ENCODE measurements at places on chromosomes 5 and 9.

GRCh38 chr9:99885747-99886146 is 20.7 kb upstream of the STX17 start:
- DNase-seq: no peak

GRCh38 chr9:91848146-91848545 is 101.9 kb downstream of the ROR2 start:
- DNase-seq: no peak

- no peak for DNase-seq
Measured at GRCh38 chr5:17838469-17838868, 204.2 kb downstream of the TAF11L14 start.

DNA sequence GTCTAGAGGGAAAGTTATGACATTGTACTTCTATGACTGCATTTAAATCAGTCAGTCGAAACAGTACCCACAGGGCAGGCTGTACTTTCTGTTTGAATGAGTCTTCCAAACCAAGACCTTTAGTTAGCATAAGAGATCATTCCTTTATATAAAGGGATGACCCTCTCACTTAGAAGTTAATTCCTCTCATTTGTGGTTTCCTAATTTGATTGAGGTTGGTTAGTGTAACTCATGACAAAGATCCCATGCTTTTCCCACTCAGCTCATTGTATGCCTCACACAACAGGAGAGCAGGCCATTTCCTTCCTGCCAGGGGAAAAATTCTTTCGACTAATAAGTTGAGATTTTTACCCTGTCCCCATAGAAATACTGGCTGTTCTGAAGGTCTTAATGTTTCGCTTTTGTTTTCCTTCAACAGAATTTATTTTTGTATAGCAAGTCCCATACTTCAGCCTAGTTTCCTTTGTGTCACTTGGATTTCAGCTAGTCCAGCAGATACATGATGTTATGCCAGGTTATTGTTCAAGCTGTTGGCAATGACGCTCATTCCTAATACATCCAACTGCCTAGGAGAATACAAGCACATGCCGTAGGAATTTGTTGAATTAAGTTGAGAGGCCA is 500.7 kb downstream of the SPATA31D1 start:
- DNase-seq: no peak

DNA sequence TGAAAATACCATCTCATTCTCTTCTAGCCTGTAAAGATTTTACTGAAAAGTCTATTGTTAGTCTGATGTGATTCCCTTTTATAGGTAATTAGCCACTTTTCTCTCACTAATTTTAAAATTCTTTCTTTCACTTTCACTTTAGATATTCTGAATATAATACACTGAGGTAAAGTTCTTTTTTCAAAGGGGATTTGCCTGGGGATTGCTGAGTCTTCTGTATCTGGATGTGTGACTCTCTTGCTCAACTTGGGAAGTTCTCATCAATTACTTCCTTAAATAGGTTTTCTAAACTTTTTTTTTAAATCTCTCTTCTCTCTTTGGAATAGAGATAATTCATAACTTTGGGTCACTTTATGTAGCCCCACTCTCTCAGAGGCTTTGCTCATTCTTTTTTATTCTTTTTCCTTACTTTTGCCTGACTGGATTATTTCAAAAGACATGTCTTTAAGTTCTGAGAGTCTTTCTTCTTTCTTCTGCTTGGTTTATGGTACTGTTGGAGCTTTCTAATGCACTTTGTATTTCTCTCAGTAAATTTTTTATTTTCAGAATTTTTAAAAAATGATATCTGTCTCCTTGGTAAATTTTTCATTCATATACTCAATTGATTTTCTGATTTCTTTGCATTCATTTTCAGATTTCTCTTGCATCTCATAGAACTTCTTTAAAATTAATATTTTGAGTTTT is 55.9 kb upstream of the IL12B start:
- no peak for DNase-seq

GRCh38 chr5:60980511-60980910 is 35.5 kb downstream of the NDUFAF2 start:
- no peak for DNase-seq

- no peak for DNase-seq
Measured at GRCh38 chr9:63859475-63860215, 1425.4 kb downstream of the FOXD4L5 start.

DNA sequence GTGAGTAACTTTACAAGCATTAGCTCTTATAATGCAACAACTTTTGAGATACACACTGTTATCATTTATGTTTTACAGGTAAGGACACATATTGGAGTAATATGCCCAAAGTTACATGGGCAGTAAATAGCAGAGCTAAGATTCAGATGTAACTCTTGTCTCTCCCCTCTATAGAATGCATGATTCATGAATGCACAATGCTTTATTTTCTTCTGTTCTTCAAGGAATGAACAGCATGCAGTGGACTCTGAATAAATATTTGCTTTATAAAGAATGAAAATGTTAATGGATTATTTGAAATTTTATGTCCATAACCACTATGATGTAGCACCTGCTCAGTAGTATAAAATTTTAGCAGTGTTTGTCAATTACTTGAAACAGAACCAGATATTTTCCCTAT is 629.5 kb downstream of the KCTD16 start:
- no peak for DNase-seq

DNA sequence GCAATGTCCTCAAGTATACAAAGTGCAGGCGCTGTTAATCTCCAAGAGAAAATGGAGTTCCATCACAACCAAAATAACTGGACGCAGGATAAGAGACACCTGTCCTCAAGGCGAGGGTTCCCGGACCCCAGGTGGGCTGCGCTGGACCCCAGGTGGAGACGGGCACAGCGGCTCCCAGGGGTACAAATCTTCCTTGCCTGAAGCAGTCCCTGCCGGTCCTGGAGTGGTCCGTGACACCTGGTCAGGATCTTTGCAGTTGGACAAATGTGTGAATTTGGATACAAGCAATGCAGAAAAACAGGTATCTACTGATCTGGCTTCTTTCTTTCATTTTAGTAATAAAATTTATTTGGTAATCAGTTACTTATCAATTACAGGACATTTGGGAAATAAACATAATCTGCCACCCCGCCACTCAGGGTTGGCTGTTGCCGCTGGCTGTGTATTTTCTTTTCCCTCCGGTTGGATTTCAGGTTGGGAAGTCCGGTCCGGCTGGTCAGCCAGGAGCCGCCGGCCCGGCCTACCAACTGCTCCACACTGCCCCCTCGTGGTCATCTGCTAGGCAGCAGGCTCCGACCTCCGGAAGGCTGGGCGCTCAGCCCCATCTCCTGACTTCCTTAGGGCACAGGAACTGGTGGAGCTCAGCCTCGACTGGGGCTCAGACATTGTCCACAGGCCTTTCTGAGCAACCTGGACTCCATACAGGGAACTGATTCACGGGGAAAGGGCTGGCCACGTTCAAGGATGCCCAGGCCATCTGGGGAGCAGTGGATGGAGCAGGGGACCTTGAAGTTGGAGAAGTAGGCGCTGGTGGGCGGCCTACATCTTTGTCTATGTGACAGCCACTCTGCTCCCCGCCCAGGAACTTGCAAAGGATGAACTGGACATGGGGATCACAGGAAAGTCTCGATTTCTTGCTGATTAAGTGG is 43.4 kb downstream of the NXNL2 start:
- no peak for DNase-seq

GRCh38 chr5:81826128-81826527 is 75.2 kb upstream of the SSBP2 start:
- no peak for DNase-seq

- no peak for DNase-seq
Measured at GRCh38 chr9:124468061-124468740, 17.9 kb downstream of the ADGRD2 start.

DNA sequence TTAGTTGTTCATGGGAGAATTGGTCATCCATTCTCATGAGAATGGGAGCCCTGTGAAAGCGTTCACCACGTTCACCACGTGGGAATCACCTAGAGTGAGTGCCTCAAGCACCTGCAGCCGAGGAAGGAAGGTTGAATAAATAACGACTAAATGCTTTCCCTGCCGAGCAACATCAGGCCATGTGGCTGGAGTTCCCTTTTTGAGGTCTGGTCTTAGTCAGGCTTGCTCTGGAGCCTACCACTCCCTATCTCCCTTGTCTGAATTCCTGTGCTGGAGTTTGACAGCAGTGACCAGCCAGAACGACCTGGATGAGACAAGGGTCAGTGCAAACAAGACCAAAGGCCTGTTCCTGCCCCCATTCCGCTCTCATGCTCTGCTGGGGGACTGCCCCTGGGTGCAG is 28.5 kb downstream of the KCNMB1 start:
- no peak for DNase-seq

DNA sequence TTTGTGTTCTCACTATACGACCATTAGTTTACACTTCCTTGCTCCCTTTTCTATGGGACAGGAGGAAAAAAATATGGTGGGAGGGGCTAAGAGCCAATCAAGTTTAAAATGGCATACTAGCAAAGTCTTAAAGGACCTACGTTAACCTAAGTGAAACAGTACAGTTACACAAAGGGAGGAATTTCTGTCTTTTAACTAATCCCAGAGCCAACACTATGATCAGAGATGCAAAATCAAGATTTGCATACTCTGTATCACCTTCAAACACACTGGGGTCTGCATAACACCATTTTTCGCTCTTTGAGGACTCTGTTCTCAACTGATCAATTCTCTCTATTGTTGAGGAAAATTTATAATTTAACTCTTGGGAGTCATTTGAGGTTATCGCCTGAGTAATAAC is 49.8 kb downstream of the ALDH1A1 start:
- DNase-seq: no peak
